ENCODE measurements at places on chromosomes 7 and 10. TPM values are rescaled to one million over a fixed set of nuclear protein-coding genes. Genes with fewer than 3 reads are reported as not detected.

The OPALIN gene
- polyA plus RNA-seq, result not detected

The HOXA5 gene
- polyA plus RNA-seq, result 8.6 TPM

The PNLIPRP1 gene
- not detected for polyA plus RNA-seq

The ALOX5 gene
- polyA plus RNA-seq, result not detected

The OR2A7 gene
- polyA plus RNA-seq, result 3.8 TPM

The DRGX gene
- polyA plus RNA-seq, result not detected

The CDK14 gene
- polyA plus RNA-seq, result 6.8 TPM

The ICA1 gene
- 0.17 TPM for polyA plus RNA-seq

The SLC16A12 gene
- polyA plus RNA-seq, result 0.07 TPM

The RTKN2 gene
- polyA plus RNA-seq, result 1.4 TPM

- no peak for DNase-seq
These were observed 55.1 kb downstream of the KCTD7 start for GRCh38 chr7:66683770-66684123.

DNA sequence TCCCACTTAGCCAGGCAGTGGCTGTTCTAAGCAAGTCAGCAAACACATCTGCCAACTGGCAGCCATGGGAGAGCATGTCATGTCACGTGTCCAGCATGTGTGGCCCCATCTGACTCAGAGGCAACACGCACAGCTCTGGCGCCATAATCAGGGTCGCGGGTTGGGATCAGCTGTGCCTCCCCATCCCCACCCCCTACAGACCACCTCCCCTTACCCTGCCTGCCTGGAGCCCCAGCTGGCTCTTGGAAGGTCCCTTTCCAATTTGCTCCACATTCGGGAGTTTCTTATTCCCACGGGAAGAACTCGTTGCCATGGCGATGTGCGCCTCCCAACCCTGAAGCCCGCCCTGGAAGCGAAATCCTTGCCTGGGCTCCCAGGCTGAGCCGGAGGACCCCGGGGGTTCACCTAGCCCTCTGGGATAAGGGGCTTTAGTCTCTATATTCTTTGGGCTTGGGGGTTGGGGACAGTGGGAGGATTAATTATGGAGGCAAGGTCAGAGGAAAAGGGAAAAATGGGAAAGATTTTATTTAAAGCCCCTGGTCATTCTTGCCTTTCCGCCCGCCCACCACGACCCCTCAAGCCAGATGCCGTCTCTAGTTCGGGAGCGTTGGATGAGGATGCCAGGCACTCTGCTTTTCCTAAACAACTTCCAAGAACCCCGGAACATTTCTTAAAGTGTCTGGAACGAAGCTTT is 283.7 kb downstream of the ZEB1 start:
- DNase-seq, result peak; percentile 45

DNA sequence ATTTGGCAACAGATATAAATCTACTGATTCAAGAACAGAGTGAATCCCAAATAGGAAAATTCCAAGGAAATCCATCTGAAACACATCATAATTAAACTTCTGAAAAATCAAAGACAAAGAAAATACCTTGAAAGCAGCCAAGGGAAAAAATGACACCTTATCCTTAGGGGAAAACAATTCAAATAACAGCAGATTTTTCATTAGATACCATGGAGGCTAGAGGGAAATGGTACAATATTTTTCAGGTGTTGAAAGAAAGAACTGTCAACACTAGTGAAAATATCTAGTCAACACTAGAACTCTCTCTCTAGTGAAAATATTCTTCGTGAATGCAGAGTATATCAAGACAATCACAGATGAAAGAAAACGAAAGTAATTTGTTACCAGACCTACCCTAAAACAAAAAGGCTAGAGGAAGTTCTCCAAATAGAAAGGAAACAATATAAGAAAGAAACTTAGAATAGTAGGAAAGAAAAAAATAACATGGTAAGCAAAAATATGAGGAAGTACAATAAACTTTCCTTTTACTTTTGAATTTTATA is 5.7 kb upstream of the FAM241B start:
- DNase-seq, result no peak

GRCh38 chr10:60430017-60430416 is 40.3 kb upstream of the ANK3 start:
- peak; percentile 61 for DNase-seq

DNA sequence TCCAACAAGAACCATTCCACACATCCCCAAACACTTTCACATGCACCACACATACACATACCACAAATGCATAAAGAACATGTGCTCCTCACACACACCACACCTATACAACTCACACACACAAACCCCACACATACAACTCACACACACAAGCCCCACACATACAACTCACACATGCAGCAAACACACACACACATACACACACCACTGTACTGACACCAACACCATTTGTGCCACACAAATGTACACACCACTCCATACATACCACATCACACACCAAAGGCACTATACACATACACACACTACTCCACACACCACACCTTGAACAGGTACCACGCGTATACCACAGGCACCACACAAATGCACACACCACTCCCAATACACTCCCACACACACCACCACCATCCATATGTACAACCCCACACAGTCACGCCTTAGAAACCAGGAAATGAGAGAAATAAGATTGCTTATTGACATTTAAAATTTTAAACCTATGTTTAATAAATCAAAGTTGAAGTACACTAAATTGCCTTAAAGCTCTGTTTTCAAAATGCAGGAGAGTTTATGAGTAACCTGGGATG is 107.4 kb downstream of the ARL4A start:
- no peak for DNase-seq

- peak; percentile 50 for DNase-seq
These were observed 73.1 kb upstream of the AASS start for GRCh38 chr7:122217125-122217524.

GRCh38 chr7:1611708-1612241 is 41.9 kb upstream of the PSMG3 start:
- peak; percentile 63 for DNase-seq

DNA sequence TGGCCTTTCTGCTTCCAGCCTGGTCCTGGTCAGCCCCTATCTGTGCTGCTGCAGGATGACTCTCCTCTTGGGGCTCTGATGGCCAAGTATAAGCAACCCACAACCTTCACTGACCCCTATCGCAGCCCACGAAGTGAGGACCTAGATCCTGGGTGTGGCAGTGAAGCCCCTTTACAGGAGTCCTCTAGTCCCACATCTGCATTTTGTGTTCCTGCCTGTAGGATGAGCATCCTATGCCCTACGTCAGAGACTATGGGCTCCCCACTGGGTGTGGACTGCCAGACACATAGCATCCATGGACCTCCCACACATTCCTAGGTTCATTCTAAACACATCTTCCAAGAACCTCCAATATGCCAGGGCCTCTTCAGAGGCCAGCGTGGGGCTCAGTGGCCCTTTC is 29.0 kb downstream of the ARHGAP22 start:
- no peak for DNase-seq

DNA sequence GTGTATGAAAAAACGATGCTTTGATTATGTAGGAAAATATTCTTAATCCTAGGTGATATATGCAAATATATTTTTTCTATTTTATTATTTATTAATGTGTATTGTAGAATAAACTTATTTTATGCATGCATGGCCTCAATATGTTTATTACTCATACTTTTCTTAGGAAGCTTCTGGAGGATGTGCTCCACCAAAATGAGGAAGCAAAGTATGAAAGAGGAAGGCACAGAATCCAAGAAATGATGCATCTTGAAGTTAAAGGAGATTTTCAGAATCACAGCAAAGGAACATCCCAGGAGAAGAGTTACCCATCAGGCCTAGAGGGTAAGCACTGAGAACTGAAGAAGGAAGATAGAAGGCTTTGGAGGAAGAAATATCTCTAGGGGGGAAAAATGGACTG is 35.0 kb upstream of the MRPS16 start:
- no peak for DNase-seq

DNA sequence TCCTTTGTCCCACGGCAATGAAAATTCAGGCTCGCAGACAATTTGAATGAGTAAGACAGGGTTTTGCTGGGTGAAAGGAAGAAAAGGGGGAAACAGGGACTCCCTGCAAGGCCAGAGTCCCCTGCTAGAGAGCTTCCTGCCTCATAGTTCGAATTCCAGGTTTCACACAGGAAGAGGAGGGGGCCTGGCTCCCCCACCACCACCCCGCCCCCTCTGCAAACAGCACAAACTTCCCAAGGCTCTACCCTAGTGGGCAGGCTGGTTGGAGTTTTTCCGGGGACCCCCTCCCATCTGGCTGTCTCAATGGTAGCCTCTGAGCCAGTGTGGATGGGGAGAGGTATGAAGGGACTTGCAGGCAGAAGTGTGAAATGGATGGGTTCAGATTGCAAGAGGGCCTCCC is 57.4 kb upstream of the NEBL start:
- no peak for DNase-seq

- no peak for DNase-seq
These were observed 28.7 kb upstream of the RSBN1L start for GRCh38 chr7:77667459-77668086.

- DNase-seq, result peak; percentile 85
These were observed 36.2 kb downstream of the LAMB1 start for GRCh38 chr7:107966711-107967110.

DNA sequence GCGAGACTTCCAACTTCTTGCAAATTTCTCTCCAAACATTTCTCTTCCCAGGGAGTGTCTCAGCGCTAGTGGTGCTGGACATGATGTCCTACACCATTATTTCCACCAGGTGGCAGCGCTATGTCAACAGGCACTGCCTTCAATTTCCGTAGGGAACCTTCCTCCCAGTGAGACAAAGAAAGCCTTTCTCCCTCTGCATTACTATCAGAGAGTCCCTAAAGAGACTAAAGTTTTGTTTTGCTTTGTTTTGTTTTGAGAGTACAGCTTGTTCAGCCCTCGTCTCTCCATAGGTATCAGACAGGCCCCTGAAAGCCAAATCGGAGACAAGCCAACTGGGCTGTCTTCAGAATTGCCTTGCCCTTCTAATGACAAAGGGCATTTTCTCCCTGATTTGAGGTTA is 44.2 kb upstream of the GGCT start:
- peak; percentile 77 for DNase-seq

- DNase-seq, result peak; percentile 37
These were observed 111.6 kb downstream of the ARHGAP22 start for GRCh38 chr10:48493083-48493871.

Measured in mammary epithelial cell (primary cell).